Posterior cingulate gyrus (tissue), 11 donors: ENCODE measurements at places on chromosomes 7 and 10.

DNA sequence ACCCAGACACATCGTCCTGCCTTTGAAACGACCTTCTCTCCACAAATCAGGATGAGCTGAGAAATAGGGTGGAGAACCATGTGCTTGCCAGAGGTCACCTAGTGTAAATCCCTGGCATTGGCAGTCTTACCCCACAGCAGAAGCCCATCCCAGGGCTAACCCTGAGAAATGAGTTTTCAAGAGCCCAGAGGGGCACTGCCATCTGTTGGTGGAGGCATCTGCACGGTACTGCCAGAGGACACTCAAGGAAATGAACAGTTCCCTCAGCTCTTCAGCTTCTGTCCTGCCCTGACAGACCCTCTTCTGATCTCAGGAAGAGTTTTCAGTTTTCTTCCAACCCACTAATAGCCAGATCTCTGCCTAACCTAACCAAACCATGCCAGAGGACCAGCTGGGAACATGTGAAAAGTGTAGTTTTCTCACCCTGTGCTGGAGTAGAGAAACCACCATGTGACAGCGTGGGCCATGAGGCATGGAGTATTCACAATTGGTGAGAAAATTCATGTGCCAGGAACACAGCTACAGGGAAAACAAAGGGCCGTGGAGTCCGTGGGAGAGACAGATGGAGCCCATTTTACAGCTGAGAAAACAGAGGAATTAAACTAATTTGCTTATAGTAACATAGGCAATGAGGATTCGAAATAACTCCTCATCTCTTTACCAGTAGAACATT is 37.7 kb upstream of the ITPRID1 start:
- no peak for DNase-seq

DNA sequence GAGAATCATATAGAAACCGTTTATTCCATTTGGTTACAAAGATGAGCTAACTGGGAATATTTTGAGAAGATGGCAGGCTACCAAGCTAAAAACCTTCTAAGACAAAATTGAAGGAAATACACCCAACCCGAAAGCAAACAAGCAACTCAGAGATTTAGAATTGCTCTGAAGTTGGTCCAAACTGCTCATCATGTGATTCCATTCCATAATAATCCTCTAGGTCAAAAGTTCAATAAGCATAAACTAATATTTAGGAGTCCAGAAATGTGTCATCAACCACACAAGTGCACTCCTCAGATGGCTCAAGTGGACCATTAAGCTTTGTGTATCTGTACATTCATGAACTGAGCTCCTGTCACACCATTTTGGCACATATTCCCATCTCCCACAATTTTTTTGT is 28.7 kb downstream of the DGKI start:
- no peak for DNase-seq

GRCh38 chr10:30784897-30785605 is 155.5 kb upstream of the LYZL2 start:
- DNase-seq, result peak; percentile 89

- peak; percentile 17 for DNase-seq
Measured at GRCh38 chr10:22321924-22322640, 1.2 kb downstream of the BMI1 start.

DNA sequence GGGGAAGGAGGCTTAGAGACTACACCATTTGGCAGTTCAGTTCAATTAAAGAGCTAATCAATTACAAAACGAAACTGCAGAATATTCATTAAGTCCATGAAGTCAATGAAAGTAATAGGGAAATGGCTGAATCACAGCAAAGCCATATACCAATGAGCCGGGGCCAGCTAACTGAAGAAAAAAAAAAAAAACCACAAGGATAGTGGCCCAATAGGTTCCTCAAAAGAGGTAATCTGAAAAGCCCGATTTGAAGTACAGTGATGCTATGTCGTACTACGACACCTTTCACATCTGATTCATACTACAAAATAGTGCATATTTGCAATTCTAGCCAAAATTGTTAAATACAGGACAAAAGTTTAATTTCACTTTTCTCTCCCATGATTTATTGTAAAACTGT is 2.5 kb downstream of the ARHGAP12 start:
- DNase-seq, result no peak

- no peak for DNase-seq
Measured at GRCh38 chr7:151431768-151432311, 8.1 kb downstream of the CRYGN start.

DNA sequence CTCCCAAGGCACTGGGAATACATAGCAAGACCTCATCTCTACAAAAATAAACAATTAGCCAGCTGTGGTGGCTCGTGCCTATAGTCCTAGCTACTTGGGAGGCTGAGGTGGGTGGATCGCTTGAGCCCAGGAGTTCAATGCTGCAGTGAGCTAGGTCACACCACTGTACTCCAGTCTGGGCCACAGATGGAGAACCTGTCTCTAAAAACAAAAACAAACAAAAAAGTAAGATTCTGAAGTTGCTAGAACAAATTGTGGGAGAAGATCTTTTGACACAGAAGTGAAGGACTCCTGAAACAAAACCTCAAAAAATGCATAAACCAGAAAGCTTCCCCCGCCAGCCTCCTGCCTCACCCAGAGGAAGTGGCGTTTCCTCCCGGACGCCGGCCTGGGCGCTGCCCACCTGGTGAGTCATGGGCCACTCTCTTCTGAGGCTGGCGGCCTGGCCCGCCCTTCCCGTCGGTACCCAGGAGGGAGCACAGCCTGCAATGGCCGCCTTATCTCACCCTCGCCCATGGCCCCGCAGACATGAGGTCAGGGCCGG is 25.4 kb upstream of the ELN start:
- DNase-seq, result no peak

DNA sequence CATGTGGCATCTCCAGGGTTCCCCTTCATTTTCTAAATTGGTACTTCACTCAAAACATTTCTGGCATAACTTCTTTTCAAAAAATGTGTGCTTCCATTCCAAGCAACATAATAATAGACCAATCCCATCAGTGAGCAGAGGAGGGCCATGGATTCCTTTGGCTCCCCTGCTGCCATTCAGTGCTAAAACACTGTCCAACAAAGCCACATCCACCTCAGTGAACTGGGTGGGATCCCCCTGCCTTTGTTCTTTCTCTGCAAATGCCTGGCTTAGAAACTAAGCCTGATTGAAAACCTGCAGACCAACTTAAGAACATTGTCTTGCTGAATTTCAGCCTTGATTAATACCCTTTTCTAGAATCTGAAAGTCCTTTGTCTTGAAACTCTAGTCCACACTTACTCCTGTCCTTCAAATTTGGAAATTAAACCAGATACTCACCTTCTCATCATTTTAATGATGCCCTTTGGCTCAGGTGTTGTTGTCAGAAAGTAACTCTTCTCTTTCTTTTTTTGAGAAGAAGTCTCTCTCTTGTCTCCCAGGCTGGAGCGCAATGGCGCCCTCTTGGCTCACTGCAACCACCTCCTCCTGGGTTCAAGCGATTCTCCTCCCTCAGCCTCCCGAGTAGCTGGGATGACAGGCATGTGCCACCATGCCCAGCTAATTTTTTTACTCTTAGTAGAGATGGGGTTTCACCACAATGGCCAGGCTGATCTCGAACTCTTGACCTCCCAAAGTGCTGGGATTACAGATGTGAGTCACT is 132.3 kb downstream of the PLXNA4 start:
- no peak for DNase-seq

- DNase-seq, result no peak
Measured at GRCh38 chr7:77565917-77566316, 28.8 kb downstream of the PTPN12 start.

- DNase-seq, result no peak
Measured at GRCh38 chr10:116708391-116708821, 34.0 kb downstream of the HSPA12A start.

DNA sequence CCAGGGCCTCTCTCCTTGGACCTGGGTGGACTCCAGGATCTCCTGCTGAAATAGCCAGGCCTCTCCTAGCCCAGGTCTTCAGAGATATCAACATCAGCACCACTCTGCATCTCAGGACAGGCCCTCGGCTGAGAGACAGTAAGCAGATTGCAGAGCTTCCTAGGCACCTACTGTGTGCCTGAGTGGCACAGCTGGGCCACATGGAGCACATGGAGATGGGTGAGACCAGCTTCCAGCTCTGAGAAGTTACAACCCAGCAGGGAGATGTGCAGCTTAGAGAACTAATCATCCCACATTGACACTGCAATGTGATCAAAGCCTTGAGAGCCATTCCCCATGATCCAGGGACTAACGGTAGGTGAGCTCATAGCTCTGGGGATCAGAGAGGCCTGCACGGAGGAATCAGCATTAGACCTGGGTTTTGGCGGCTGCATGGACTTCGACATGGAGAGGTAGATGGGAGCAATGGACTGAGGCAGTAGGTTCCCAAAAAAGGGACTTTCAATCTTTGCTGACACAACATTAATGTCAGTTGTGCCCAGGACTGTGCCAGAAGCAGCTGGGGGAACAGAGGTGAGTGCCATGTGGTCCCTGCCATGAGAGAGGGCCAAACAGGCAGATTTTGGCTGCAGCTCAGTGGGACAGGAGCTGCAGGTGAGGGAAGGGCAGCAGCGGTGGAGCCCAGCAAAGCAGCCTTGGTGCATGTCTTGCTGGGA is 76.0 kb upstream of the LEP start:
- no peak for DNase-seq

DNA sequence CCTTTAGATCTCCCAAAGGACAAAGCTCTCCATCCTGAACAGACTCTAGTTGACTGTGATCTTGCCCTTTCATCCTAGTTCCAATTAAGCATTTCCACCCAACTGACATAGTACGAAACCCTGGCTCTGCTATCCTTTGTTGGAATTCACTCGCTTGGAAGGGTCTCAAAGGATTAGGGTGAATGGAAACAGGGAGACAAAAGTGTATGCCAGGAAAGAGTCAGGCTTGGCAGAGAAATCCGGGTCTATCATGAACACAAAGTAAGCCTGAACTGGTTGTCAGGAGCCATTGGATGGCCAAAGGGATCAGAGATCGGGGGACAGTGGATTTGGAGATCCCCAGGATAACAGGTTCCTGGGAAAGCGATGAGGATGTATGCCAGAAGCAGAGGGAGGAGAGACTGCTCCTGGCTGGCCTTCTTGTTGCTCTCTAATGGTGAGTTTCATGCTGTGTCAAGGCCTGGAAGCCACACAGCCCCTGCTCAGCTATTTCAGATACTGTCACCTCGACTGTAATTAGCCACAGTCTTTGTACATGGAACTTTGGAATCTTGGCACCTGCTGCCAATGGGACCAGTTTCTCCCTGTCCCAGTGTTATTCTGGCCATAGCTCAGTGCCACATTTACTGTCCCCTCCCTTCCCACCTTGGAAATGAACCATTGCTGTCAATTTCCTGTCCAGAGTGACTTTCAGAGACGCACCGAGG is 1168.7 kb upstream of the AUTS2 start:
- DNase-seq, result no peak

GRCh38 chr10:103661198-103661950 is 167.9 kb downstream of the NEURL1 start:
- peak; percentile 80 for DNase-seq

DNA sequence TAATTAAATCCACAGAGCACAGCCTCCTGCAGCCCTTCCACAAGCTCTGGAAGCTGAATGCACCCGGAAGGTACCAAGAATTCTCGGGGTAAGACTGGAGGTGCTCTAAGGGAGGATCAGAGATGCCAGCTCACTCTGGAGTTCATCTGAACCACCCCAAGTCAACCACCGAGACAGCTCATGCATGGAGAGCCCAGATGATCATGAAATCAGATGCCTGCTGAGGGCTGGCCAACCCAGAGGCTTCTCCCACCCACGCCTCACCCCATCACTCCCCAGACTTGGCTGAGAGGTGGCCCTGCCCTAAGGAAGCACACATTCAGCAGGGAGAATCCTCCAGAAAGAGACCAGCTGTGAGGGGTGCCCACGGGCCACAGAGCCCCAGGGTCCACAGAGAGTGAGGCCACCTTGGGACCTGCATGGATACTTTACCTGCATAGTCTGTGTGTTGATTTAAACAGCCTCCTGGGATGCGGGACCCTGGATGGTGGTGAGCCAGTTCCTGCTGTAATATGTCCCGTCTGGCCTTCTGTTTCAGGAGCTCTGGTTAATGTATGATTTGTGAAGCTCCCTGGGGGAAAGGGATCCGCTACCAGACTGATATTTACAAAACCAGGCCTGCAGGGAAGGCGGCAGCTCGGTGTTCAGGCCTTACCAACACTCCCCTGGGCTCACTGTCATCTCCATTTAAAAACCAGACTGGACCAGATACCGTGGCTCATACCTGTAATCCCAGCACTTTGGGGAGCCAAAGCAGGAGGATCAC is 64.9 kb downstream of the INSIG1 start:
- no peak for DNase-seq

DNA sequence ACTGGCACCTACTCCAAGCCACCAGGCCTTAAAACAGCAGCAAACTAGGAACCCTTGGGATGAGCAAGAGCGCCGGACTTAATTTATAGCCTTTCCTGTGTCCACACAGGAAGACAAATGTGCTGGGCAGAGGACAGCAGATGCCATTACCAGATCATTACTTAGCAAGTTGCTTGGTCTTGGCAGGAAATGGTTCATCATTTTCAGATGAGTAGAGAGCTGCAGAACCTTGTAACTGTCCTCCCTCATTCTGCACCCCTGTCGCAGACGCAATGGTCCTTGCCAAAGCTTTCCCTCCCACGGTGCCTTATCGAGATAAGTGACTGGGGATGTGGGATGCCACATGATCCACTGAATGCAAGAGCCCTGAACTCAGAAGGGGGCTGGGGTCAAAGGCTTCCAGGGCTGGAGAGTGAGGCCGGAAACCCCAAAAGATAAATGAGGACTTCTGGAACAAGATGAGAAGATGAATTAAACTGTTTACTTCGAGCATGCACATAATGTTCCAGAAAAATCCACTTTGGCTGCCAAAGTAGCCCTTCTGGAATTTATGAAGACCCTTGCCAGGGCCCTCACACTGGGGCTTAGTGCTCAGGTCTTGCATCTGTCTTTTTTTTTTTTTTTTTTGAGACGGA is 145.6 kb upstream of the ZNF32 start:
- DNase-seq, result no peak

GRCh38 chr7:30938435-30939316 is 25.1 kb upstream of the GHRHR start:
- DNase-seq, result peak; percentile 77

DNA sequence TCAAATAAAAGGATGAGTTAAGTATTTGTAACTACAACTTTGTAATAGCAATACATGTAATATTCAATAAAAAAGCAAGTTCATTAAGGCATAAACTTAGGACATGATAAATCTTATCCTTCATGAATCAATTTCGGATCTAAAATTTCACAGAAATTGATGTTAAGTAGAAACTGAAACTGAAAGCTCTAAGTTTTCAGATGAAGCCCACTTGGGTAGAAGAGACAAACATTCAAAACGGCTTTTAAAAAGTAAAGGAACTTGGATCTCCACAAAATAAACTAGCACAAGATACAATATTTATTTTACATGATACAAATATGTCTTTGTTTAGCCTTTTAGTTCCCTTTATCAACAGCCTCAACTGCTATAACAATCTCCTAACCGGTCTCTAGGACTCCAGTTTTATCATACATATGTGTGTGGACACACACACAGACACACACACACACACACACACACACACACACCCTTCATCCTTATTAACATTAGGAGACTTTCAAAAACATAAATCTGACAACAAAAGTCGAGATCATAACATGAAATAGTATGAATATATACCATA is 83.7 kb downstream of the USP6NL start:
- no peak for DNase-seq
